Stimulated activated CD8-positive, alpha-beta memory T cell treated with anti-CD3 and anti-CD28 coated beads, Interleukin-15, amount 100 ng/mL, for 24 hours (primary cell): ENCODE measurements at places on chromosomes 6 and 20.

DNA sequence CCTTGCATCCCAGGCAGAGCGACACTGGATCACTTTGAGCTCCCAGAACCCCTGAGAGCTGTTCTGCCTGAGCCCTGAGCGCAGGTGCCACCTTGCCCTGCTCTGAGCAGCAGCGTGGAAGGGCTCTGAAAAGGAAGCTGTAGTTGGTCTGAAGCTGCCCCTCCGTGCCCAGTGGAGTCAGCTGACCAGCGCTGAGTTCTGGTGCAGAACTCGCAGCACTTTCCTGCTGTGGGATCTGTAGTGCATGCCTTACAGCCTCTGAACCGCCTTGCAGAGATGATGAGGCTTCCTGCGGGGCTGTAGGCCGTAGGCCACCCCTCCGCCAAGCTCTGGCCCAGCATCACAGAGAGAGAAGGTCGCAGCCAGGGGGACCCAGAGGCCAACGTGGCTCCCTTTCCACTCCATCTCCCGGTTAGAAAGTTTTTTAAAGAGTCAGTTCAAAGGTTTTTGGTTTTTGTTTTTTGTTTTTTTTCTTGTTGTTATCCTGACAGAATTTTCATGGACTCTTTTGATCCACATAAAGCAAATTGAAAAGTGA is 158.3 kb upstream of the CST7 start:
- no peak for DNase-seq

DNA sequence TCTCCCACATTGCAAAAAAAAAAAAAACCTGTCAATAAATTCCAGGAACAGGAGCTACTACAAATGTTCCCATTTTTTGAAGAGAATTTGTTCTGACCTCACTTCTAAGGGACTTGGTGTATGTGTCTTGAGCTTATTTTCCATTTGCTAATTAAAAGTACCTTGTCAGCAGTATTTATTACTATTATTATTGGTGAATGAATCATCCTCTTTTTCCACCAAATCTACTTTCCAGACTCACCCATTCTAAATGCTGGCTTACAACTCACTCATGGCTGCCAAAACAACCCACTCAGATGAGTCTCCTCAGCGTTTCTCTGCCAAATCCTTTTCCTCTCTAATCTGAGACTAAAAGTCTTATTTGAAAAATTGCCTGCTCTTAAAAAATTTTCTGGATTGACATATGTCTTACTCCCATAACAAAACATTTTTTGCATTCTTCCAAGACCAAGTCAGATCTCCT is 33.2 kb upstream of the TASP1 start:
- no peak for DNase-seq

DNA sequence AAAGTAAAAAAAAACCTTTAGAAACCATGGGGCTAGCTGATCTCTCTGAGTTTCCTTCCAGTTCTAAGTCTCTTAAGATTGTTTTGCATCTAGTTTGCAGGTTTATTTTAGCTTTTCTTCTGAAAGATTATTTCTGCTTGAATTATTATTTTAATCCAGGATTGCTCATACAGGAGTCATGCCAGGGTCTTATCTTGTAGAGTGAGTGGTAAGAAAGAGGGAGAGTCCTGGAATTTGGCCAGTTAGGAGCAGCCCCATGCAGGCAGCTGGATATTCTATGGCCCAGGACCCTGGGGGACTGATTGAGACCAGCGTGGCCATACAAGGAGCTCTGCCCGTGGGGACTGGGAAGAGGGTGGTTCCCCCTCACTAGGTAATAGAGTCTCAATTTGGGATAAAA is 178.9 kb upstream of the HEY2 start:
- no peak for DNase-seq

GRCh38 chr6:73796881-73797280 is 100.9 kb downstream of the CD109 start:
- DNase-seq, result no peak

DNA sequence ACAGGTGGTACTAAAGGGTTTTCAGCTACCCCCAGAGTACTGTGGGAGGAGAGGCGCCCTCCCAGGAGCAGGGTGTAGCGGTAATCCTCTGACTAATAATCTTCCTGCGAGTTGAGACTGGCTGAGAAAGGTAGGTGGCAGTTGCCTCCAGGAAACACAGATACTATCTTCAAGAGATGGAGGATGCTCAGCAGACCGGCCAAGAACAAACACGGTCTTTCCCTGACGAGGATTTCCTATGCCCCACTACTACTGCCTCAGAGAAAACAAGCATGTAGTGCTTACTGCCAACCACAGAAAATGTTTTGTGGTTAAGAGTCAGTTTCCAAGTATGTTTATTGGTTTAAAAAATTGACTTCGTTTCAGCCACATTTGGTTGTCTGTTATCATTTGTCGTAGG is 26.8 kb downstream of the C6orf89 start:
- peak; percentile 11 for DNase-seq

- no peak for DNase-seq
These were observed 97.2 kb upstream of the MAP7 start for GRCh38 chr6:136647363-136647852.

DNA sequence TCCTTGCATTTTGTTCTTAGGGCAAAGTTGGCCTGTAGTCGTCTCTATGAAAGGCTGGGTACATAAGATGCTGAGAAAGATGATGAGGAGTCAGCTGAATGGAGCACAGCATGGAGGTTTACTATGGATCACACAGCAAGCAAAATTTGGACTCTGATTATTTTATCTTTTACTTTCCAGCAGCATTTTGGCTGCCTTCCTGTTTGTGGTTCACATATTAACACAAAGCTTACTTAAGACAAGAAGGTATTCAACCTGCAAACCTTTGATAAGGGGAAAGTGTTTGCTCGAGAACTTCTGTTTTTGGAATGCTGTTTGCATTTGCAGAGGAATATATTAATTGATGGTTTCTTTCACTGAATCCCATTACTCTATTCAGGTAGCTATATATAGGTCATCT is 103.1 kb upstream of the ENPP5 start:
- no peak for DNase-seq

DNA sequence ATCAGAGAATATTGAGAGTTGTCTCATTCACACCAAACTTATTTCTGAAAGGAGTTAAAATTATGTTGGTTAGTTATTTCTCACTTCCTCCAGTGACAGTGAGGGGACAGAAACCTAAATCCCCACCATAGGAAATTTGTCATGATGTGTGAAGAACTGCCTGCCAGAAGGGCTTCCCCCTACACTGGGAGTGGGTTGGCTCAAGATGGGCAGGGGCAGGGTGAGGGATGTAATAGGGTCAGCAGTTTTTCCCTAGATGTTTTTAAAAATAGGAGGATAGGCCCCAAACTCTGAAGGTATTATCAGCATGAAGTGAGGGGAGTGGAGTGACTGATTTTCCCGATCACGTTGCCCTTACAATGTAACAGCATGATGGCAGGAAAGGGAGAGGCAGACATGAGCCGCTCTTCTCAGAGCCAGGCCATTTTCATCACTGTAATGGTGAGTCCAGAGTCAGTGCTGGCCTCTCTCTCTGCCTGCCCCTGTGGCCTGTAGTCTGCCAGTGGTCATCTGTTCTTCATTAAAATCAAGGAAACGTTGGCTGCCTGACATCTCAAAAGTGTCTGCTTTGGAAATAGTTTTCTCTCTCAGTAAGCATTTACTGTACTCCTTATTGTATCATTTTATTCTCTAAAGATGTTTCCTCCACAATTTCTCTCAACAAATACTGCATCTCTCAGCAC is 59.8 kb upstream of the SYNJ2 start:
- DNase-seq, result no peak

GRCh38 chr20:50281831-50282591 is 91.4 kb downstream of the CEBPB start:
- DNase-seq, result no peak

DNA sequence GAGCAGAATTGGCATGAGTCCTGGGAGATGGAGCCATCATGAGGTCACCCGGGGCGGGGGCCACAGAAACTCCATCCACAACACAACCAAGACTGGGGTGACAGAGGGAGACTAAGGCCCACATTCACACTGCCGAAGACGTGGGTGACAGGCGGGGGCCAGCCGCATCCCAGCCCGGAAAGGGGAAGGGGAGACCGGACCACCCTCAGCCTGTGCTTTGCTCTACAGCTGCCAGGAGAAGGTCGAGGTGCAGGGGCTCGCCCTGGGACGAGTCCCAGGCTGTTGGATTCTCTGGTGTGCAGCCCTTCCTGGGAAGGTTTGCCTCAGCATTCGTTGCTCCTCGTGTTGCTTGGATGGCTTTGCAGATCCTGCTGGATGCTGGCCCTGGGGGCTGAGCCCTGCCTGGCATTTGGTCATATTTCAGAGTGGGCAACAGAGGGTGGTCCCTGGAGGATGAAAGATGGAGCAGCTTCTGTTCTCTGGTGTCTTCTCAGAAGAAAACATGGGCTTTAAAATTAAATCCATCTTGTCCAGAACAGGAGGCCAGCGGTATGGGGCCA is 328.9 kb downstream of the TAF4 start:
- DNase-seq, result no peak

DNA sequence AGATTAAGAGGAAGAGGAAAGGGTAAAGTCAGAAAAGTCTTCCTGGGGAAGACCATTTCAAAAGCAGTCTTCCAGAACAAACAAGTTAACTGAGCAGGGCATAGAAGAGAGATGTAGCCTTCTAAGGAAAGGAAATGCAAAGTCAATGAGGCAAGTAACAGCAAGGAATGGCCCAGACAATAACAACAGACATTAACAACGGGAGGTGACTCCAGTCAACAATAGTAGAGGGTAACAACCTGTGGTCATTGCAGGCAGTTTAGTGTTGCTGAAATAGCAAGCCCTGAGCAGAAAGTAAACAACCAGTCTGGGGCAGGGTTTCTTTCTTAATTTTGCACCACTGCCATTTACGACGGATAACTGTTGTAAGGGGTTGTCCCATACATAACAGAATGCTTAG is 2.1 kb downstream of the MDN1 start:
- no peak for DNase-seq

GRCh38 chr6:99629293-99629692 is 22.7 kb downstream of the PRDM13 start:
- no peak for DNase-seq

- DNase-seq, result no peak
These were observed 847 bp upstream of the NCR2 start for GRCh38 chr6:41334482-41335040.

DNA sequence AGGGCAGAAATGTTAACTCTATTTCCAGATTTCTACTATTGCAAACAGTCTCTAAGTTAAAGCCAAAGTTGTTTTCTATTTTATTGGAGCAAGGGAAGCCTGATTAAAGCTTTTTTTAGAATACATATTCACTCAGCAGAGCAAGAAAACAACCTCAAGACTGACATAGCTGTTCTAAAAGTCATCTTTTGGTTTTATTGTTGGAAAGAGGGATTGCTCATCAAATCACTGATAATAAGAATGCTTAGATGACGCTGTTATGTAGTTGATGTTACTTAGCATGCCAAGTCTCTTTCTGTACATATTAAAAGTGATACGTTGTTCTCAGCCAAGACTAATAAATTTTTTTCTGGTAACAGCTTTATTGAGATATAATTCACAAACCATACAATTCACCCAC is 172.6 kb upstream of the LAMA2 start:
- no peak for DNase-seq

GRCh38 chr6:114407426-114408035 is 64.7 kb upstream of the HS3ST5 start:
- no peak for DNase-seq

- DNase-seq, result no peak
These were observed 5.8 kb downstream of the GATA5 start for GRCh38 chr20:62470001-62470400.

DNA sequence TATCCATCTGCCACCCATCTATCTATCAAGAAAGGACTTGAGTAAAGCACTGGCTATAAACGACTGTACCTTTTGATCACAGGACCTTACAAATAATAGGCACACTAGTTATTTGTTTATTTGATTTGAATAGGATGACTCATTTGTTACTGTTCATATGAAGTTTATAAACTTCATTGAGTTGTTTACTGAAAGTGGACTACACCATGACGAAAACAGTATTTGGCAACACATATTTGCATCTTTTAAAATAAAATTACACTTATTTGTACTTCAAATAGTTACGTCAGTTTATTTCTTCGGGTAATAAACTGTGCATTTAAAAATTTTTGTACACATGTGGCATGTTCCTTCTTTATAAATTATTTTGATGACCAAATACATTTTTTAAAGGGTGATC is 133.0 kb downstream of the OGFRL1 start:
- no peak for DNase-seq

DNA sequence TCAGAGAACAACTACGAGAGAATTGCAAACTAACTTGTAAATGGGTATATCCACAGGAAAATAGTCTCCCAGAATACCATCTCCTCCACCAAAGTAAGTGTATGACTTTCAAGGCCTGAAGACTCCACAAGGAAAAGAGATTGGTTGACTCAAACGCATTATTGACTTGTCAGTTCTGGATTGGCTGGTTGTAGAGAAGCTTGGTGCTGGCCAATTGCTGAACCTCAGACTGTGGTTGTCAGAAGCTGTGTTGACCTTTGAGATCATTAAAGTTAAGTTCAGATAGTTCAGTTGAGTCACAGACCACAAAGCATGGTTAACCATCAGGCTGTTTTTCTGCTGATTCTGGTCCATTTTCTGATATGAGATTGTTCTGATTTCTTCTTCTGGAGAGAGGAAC is 388.3 kb downstream of the BMP2 start:
- DNase-seq, result no peak

DNA sequence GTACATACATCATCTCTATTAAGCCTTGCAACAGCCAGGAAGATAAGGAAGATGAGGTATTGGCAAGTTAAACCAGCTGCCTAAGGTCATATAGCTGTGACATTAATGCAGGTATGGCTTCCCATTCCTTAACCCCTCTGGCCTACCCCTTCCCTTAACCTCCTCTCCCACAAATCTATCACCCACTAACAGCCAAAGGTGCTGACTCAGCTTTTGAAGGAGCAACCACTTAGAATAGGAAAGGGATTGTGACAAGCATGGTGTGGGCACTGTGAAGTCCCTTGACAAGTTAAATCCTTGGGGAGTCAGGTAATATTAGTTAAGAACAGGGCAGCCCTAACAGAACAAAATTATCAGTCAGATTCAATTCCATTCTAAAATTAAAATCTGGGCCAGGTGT is 5.4 kb upstream of the SH3BGRL2 start:
- no peak for DNase-seq

DNA sequence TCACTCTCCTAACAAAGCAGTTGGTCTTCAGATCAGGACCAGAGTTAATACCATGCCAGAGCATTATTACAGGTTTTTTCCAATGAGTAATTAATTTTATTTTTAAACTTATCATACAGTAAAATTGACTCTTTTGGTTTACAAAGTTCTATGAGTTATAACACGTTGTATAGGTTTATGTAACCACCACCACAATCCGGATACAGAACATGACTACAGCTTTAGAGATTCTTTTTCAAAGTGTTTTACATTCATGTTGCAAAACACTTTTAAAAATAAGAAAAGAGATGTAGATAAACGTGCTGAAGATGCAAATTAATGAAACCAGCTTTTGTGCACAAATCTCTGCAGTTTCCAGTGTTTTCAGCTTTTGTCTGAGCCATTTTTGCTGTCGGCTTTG is 1.5 kb upstream of the TPBG start:
- DNase-seq, result no peak
